ENCODE measurements at places on chromosomes 12 and 14.

GRCh38 chr12:94098466-94098865 is 49.9 kb upstream of the PLXNC1 start:
- DNase-seq = no peak

- no peak for DNase-seq
Measured at GRCh38 chr14:92704036-92704804, 44.2 kb downstream of the LGMN start.

DNA sequence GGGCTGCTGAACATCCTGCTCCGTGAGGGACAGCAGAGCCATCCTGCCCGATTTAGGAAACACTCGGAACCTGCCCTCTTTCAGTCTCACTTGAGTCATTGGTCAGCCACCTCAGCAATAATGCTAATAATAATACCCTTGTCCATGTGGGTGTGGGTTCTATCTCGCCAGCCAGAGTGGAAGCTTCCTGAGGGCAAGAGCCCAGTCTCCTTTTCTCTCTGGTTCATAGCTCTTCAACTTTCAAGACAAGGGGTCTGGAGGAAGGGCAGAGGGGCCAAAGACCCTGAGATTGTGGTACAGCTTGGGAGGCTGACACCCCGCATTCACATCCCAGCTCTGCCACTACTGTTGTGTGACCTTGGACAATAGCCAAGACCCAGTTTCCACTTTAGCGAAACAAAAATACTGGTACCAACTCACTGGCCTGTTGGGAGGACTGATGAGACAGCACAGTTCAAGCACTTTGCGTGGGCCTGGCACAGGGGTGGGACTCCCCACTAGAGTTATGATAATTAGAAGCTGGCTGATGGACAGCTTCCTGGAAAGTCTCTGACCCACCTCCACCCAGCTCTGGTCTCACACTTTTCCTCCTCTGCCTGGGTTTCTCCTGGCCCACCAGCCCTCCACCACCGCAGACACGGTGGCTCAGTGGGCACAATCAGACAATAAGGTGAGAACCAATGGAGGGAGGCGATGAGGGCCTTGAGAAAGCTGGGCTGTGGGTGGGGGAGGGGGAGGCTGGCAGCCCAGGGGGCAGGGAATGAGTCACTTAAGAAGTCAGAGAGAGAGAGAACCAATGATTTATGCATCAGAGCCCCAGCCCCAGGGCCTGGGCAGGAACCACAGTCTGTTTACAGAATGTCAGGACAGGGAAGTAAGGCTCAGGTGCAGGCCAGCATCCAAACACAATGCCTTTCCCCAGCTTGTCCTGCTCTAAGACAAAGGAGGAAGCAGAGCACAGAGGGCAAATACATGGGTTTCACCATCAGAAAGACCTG is 9.6 kb downstream of the FAIM2 start:
- DNase-seq = peak; percentile 54

DNA sequence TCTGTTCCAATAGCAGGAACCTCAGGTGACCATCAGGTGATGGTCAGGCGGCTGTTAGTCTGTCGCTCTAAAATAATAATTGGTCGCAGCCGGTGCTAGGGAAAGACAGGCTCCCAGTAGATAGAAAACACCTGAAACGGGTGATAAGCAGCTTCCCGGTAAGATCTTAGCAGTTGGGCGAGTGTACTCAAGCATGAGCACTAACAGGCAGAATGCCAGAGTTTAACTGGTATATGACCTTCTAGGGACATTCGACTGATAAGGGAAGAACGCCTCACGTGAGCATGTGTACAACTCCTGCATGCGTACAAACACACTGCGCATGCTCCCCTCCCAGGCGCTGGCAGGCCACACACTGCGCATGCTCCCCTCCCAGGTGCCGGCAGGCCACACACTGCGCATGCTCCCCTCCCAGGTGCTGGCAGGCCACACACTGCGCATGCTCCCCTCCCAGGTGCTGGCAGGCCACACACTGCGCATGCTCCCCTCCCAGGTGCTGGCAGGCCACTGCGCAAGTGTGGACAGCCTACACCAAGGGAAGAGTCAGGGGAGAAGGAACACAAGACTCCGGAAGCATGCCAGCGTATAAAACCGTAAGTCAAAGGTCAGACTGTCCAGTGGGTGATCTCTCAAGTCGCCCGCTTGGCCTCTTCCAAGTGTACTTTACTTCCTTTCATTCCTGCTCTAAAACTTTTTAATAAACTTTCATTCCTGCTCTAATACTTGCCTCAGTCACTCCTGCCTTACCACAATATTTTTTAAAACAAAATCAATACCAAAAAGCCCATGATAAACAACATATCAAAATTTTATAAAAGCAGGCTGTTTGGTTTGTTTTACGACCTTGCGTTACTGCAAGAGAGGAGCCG is 24.5 kb downstream of the GPRC5D start:
- peak; percentile 99 for DNase-seq

DNA sequence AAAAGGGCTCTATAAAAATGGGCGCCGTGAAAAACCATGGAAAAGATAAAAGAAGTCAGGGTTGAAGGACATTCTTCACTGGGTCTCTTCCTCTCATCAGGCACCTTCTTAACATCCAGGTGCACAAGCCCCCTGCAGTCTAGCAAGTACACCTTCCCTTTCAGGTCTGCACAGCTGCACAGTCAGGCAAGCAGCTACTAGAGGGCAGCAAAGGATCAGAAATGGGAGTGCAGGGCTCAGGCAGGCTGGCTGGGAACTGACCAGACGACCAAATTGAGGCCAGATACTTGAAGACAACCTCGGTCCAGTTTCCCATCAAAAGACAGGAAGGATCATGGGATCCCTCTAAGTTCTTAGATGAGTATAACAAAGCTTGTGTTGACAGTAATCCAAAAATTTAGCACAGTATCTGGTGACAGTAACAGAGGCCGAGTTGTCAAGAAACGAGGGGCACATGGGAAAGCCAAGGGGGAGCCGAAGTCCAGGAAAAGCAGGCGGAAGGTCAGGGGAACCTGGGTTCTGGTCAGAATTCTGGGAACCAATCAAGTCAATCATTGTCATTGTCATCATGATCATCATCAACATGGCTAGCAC is 10.1 kb upstream of the GRIP1 start:
- peak; percentile 71 for DNase-seq

- DNase-seq = no peak
Measured at GRCh38 chr12:94327809-94328208, 131.9 kb downstream of the CEP83 start.

GRCh38 chr14:99522934-99523703 is 41.9 kb downstream of the CCNK start:
- DNase-seq = no peak

DNA sequence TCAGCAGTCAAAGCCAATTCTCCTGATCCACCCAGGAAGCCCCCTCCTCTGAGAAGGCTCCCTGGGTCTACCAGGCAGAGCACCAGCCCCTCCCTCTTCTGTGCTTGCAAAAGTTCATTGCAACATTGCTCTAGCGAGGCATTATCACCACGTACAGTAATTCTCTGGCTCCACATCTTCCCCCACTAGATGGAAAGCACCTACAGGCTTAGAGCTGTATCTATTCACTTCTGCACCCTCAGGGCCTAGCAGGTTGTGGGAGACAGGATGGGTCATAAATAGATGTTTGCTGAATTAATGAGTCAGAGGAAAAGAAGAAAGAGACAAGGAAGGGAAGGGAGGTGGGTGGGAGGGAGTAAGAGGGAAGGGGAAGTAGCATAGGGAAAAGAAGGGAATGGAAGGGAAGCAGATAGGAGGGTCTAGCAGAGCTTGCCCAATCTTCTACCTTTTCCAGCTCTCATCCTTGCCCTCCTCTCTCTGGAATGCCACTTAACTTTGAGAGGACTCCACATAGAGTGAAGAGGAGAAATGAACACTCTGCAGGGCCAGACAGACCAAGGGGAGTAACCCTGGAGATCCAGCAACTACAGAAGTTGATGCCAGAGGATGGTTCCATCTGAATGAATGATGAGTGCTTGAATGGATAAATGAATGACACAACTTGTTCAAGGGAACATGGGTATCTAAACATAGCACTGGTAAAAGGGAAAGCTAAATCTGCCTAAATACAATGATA is 42.0 kb upstream of the NT5DC3 start:
- DNase-seq = no peak

All from ACHN (cell line).